ENCODE measurements at places on chromosomes 2 and 18. TPM values are rescaled to one million over a fixed set of nuclear protein-coding genes. Genes with fewer than 3 reads are reported as not detected.

Gene EPB41L3
- total RNA-seq, result 51.6 TPM

GRCh38 chr2:100107906-100108647 lies 34.3 kb downstream of the AFF3 start:
- H3K36me3 ChIP-seq, result no peaks in the 10 kb centered on the region
- H3K4me3 ChIP-seq, result no peak overlapping the region
- DNase-seq, result peak; percentile 24
- H3K27me3 ChIP-seq, result peaks cover 84% of the 10 kb centered on the region

Gene ADD2
- 63.8 TPM for total RNA-seq

- no peak overlapping the region for H3K4me3 ChIP-seq
- peaks cover 23% of the 10 kb centered on the region for H3K4me1 ChIP-seq
- peaks cover 23% of the 10 kb centered on the region for H3K27me3 ChIP-seq
Measured at GRCh38 chr2:20525041-20526035, 78.5 kb downstream of the RHOB start.

Gene GPBAR1
- total RNA-seq, result 0.18 TPM

Gene TNS1
- total RNA-seq, result 1.9 TPM

Data from endodermal cell (in vitro differentiated cells).